ENCODE measurements at places on chromosomes 16 and 17.

GRCh38 chr17:54235571-54235970 is 412.8 kb downstream of the KIF2B start:
- DNase-seq: no peak

- no peak for DNase-seq
Observed at GRCh38 chr17:57634713-57635465, 110.2 kb downstream of the CCDC182 start.

DNA sequence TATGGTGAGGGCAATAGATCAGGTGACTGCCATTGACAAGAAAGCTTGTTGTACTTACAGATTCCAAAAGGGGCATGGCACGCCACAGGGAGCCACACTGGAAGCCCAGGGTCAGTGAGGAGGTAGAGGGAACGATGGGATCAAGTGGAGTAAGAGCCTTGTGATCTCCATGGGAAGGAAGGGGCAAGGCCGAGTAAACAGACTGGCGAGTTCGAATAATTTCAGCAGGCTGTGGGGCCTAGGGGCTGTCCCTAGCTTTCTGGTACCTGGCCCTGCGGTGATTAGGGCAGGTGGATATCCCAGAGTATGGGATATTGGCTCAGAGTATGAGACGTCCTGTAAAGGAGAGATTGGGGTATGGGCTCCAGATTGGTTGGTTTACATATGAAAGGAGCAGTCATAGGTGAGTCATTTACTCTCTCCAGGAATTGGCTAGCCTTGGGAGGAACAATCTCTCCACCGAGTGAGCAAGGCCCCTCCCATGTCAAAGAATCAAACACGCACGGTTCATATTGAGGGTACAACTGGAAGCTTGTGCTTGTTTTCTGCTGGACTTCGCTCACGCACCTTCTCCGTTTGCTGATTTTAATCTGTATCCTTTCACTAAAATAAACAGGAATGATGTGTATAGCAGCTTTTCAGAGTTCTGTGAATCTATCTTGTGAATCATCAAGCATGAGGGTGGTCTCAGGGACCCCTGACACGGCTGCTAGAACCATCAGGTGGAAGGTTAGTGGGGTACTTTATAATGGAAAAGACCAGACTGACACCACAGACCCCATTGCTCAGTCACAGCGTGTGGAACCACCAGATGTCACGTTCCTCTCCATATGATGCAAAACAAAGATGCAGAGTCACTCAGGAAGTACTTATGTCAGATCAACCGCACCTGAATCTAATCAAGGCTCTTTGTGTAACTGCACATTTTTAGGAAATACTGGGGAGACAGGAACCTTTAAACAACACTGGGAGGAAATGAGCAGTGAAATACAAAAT is 27.9 kb downstream of the GABARAPL2 start:
- no peak for DNase-seq

DNA sequence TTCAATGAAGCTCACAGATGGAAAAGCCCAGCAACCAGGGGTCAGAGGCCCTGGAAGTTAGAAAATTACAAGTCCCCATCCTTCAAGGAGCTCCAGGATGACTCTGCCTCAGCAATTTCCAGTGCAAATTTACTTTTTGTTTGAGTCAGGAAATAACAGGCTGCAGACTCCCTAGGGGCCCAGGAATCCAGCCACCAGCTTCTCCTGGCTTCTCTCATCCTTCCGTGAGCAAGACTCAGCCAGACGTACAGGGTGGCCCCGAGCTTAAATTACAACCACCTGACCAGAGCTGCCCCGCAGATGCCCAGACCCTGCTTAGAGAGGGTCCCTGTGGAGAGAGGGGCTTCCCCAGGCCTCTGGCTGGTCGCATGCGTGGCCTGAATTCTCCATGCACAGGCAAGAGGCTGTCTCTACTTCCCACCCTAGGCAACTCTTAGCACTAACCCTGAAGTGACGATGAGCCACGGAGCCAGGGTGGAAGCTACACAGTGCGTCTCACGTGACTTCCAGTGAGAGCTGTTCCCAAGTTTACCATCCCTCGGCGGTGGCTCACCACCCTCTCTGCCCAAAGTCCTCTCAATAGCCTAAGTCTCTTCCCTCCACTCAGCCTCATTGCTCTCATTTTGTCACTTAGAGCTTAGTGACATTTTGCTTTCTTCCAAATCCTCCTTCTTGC is 27.1 kb downstream of the GPR142 start:
- no peak for DNase-seq

DNA sequence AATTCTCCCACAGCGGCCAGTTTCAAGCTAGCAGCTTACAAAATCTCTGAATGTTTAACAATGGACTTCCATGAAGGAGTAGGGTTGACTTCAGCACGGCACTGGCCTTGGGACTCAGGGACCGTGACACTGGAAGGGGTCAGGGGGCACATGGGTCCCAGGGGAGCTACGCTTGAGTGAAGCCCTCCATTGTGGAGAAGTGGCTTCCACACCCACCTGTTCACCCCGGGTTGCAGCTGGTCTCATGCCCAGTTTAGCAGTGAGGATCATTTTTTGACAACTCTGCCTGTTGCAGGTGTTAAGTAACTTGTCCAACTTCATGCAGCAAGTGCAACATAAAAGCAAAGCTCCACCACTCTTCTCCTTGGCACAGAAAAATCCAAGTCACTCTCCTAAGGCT is 510.2 kb downstream of the CDH13 start:
- no peak for DNase-seq

GRCh38 chr16:70770626-70771552 is 30.1 kb downstream of the VAC14 start:
- peak; percentile 27 for DNase-seq

GRCh38 chr17:42403150-42403549 is 14.9 kb upstream of the STAT3 start:
- peak; percentile 33 for DNase-seq

DNA sequence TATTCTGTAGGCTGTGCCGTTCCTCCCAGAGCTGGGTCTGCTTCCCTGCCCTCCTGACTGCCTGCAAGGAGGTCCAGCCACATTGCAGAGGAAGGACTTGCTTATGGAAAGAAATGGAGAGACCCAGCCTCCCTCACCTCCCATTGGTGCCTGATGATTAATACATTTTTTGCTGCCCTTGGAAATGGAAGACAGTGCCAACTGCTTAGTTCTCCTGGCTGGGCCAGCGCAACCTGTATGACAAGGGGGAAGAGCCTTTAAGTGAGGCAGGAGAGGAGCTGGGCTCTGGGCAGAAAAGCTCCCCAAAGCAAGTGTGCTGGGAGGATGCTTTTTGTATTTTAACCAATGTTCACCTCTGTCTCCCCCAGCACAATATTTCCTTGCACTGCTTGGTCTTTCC is 238.5 kb downstream of the SOX9 start:
- no peak for DNase-seq

GRCh38 chr16:53433509-53433908 is 762 bp upstream of the RBL2 start:
- DNase-seq: no peak

Data from activated CD8-positive, alpha-beta memory T cell treated with anti-CD3 and anti-CD28 coated beads for 4 hours (primary cell).